Activated CD4-positive, alpha-beta T cell treated with anti-CD3 and anti-CD28 coated beads, Interleukin-2, amount 10 ng/mL, durations not matched to agents 7 days and 5 days (primary cell): ENCODE measurements at places on chromosomes 7 and 10. TPM values are rescaled to one million over a fixed set of nuclear protein-coding genes. Genes with fewer than 3 reads are reported as not detected.

DNA sequence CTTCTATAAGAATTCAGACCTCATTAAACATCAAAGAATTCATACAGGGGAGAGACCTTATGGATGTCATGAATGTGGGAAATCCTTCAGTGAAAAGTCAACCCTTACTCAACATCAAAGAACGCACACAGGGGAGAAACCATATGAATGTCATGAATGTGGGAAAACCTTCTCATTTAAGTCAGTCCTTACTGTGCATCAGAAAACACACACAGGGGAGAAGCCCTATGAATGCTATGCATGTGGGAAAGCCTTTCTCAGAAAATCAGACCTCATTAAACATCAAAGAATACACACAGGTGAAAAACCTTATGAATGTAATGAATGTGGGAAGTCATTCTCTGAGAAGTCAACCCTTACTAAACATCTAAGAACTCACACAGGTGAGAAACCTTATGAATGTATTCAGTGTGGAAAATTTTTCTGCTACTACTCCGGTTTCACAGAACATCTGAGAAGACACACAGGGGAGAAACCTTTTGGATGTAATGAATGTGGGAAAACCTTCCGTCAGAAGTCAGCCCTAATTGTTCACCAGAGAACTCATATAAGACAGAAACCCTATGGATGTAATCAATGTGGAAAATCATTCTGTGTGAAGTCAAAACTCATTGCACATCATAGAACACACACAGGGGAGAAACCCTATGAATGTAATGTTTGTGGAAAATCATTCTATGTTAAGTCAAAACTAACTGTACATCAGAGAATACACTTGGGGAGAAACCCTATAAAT is 24.1 kb downstream of the ZNF37A start:
- no peaks in the 10 kb centered on the region for H3K27me3 ChIP-seq
- no peak overlapping the region for H3K27ac ChIP-seq
- H3K4me1 ChIP-seq = no peaks in the 10 kb centered on the region
- peaks cover 59% of the 10 kb centered on the region for H3K36me3 ChIP-seq
- H3K4me3 ChIP-seq = no peak overlapping the region
- no peak for DNase-seq

DNA sequence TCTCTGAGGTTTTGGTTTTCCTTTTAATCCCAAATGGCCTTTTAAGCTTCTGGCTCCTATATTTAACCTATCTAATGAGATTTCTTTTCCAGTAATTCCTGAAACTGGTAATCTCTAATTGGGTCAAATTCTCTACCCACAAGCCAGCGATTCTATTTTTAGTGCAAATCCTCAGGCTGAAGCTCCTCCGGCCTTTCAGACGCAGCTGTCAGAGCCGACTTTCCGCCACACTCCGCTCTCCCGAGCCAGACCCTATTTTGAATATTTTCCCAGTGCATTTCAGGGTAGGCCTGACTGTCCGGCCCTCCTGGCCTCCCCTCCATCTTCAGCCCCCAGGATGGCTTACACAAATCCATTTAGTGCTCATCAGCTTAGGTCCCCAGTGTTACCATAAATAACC is 9.7 kb upstream of the ADCY1 start:
- no peak for DNase-seq
- no peaks in the 10 kb centered on the region for H3K27me3 ChIP-seq
- no peaks in the 10 kb centered on the region for H3K36me3 ChIP-seq
- H3K4me1 ChIP-seq = no peaks in the 10 kb centered on the region
- H3K4me3 ChIP-seq = no peak overlapping the region

GRCh38 chr7:93228302-93228701 is 2.0 kb upstream of the HEPACAM2 start:
- H3K27ac ChIP-seq = peak overlapping the region; percentile 44
- H3K4me3 ChIP-seq = no peak overlapping the region
- peaks cover 16% of the 10 kb centered on the region for H3K4me1 ChIP-seq

- H3K27ac ChIP-seq = no peak overlapping the region
- no peak for DNase-seq
- no peak overlapping the region for H3K4me3 ChIP-seq
- no peaks in the 10 kb centered on the region for H3K27me3 ChIP-seq
- H3K36me3 ChIP-seq = no peaks in the 10 kb centered on the region
These were observed 238.9 kb downstream of the CACNA2D1 start for GRCh38 chr7:82204694-82205093.

DNA sequence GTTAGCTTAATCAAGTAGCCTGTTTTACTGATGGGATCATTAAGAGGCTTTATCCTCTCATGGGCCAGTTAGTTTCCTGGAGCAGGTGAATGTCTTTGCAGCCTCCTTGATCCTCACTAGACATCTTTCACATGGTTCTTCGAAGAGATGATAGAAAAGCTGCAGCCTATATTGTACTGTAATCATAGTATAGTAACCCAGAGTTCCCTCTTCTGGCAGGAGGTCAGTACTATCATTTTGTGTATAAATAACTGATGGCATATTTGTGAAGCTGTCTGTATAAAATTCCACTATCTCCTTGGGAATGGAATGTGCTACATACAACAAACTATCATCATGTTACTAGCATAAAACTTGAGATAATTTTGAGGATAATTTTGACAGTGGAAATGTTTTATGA is 123.8 kb upstream of the PRPS1L1 start:
- H3K27ac ChIP-seq = no peak overlapping the region
- DNase-seq = no peak
- no peaks in the 10 kb centered on the region for H3K27me3 ChIP-seq
- H3K4me3 ChIP-seq = no peak overlapping the region

- DNase-seq = no peak
- H3K36me3 ChIP-seq = no peaks in the 10 kb centered on the region
- no peaks in the 10 kb centered on the region for H3K27me3 ChIP-seq
- no peak overlapping the region for H3K4me3 ChIP-seq
- H3K27ac ChIP-seq = no peak overlapping the region
These were observed 224.2 kb downstream of the XPNPEP1 start for GRCh38 chr10:109698882-109699664.

DNA sequence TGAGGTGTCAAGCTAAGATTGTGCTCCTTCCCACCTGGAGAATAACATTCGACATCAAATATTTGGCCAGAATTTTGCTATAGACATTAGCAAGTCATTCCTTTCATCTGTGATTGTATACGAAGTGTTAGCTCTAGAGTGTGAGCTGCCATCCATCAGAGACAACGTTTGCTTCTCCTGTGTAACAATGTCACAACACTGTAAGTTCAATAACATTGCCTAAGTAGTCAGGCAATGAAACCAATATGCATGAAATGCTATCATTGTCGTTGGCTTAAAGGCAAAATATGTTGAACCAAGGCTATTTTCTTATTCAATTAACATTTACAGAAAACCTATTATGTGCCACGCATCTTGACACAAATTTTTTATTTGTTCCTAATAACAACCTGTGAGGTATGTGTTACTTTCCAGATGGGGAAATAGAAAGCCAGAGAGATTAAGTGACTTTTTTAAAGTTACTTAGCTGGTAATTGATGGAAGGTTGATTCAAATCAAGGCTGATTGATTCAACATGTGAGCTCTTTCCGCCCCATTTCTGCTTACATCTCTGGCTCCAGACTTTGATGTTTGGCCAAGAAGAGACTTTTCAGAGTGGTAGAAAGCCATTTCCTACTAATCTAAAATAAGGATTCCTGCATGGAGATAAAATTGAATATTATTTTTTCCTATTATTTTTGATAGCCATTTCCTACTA is 32.0 kb downstream of the BET1 start:
- no peak overlapping the region for H3K27ac ChIP-seq
- H3K4me1 ChIP-seq = no peaks in the 10 kb centered on the region
- no peak for DNase-seq
- no peaks in the 10 kb centered on the region for H3K36me3 ChIP-seq
- H3K4me3 ChIP-seq = no peak overlapping the region
- no peaks in the 10 kb centered on the region for H3K27me3 ChIP-seq

GRCh38 chr7:122132341-122132740 is 11.7 kb downstream of the AASS start:
- no peaks in the 10 kb centered on the region for H3K36me3 ChIP-seq
- peaks cover 4% of the 10 kb centered on the region for H3K27me3 ChIP-seq
- peaks cover 4% of the 10 kb centered on the region for H3K4me1 ChIP-seq
- H3K27ac ChIP-seq = no peak overlapping the region

GRCh38 chr10:6390213-6390845 is 187.6 kb downstream of the PFKFB3 start:
- no peak overlapping the region for H3K4me3 ChIP-seq
- no peak overlapping the region for H3K27ac ChIP-seq
- no peak for DNase-seq
- H3K4me1 ChIP-seq = peaks cover 7% of the 10 kb centered on the region
- H3K27me3 ChIP-seq = no peaks in the 10 kb centered on the region

GRCh38 chr10:102394801-102395399 is 605 bp upstream of the NFKB2 start:
- H3K27ac ChIP-seq = peak overlapping the region; percentile 96
- peak overlapping the region; percentile 92 for H3K4me3 ChIP-seq
- DNase-seq = peak; percentile 51

GRCh38 chr10:3090914-3091787 is 23.8 kb downstream of the PFKP start:
- no peak for DNase-seq
- peak overlapping the region; percentile 68 for H3K27ac ChIP-seq
- no peaks in the 10 kb centered on the region for H3K27me3 ChIP-seq
- H3K4me1 ChIP-seq = peaks cover 61% of the 10 kb centered on the region
- peaks cover 45% of the 10 kb centered on the region for H3K36me3 ChIP-seq

GRCh38 chr10:27699776-27700175 is 45.8 kb downstream of the MKX start:
- H3K27ac ChIP-seq = no peak overlapping the region
- H3K36me3 ChIP-seq = no peaks in the 10 kb centered on the region
- H3K27me3 ChIP-seq = peaks cover 8% of the 10 kb centered on the region
- DNase-seq = no peak

DNA sequence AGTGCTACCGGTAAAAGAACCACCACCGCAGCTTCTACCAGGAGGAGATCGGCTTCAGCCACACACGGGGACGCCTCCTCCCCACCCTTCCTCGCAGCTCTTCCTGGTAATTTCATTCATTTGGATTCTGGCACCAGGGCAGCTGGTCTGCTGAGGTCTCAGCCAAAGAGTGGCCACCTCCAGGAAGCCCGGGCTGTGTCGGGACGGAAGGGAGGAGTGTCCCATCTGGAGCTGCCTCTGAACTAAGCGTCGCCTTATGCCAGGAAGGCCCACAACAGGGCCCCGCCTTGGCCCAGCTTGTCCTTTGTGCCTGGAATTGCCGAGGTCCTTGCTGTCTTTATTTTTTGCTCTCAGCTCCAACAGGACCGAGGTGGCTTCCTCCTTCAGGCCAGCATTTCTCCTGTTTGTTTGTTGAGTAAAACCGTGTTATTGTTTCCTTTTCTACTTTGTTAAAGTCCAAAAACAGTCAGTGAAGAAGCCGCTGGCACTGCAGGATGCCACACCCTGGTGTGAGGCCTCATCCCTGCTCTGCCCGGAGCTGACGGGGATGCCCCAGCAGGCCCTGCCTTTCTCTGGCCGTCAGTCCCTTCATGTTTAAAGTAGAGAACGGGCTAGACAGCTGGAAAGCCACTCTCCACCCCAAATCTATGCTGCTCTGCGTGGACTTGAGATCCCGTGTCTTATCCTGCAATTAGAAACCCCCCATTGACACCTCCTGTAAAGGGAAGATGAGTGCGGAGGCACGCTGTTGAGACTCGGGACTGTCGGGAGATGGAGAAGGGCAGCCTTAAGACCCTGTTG is 24.5 kb upstream of the TTYH3 start:
- H3K4me1 ChIP-seq = peaks cover 16% of the 10 kb centered on the region
- no peaks in the 10 kb centered on the region for H3K27me3 ChIP-seq

The ERVW-1 gene
- total RNA-seq = not detected

The VSTM2A gene
- total RNA-seq = not detected

The IFRD1 gene
- 26.5 TPM for total RNA-seq

The MAT1A gene
- not detected for total RNA-seq

The SLC18A3 gene
- total RNA-seq = not detected

The ACBD7 gene
- 8.1 TPM for total RNA-seq
